ENCODE measurements at places on chromosomes 5 and 9.

DNA sequence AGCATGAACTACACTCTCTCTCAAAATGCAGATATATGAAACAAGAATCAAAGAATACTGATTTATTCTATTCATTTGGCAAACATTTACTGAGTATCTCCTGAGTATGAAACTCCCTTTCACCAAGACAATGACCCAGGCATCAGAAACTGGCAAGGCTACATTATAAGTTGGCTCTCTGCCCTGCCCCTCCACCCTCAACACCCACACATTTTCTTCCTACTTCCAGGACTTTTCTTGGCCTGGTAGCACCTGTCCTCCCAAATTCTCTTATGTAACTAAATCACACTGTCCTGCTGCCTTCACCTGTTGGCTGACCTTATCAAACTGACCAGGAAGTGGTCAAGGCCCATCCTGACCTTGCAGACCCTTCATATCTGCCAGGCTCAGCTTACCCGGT is 3.5 kb downstream of the RASEF start:
- DNase-seq = no peak

GRCh38 chr9:34590381-34591247 is 1.1 kb upstream of the CNTFR start:
- no peak for DNase-seq

DNA sequence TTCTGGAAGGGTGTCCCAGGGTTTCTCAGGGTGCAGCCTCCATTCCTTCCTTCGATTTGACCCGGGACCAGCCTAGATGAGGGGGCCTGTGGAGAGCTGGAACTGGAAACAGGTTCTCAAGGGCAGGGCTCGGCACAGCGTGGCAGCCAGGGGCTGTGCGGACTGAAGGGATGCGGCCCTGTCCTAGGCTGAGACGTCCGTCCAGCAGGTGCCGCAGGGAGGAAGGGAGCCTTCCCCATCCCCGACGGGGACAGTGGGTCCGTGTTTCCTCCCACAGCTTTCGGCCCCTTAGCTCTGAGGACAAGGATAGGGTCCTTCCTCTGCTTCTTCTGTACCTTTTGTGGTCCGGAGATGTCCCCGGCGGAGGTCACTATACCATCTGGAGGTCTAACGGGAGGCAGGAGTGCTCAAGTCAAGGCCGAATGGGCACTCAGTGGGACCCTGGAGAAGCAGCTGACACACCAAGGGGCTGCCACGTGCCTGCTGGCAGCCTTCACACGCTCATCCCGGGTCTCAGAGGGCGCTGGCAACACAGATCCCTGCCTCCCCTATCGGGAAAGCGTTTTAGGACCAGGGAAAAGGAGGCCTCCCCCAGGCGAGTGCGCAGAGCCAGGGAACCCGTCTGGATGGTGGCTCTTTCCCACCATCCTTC is 49.9 kb downstream of the USP20 start:
- no peak for DNase-seq

DNA sequence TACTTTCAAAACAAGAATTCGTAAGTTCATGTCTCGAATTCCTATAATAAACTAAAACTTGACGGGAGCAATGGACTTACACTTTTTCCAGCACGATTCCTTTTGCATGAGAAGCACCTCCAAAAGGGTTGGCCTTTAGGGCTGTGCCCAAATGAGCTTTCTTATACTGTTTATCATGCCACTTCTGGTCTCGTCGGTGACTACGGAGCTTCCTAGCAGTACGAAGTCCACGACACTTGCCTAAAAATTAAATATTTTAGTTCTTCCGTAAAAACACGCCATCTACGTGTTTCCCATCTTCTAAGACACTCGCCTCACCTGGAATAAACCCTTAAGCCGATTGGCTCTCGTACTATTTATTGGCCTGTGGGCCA is 554 bp downstream of the RPS23 start:
- no peak for DNase-seq

DNA sequence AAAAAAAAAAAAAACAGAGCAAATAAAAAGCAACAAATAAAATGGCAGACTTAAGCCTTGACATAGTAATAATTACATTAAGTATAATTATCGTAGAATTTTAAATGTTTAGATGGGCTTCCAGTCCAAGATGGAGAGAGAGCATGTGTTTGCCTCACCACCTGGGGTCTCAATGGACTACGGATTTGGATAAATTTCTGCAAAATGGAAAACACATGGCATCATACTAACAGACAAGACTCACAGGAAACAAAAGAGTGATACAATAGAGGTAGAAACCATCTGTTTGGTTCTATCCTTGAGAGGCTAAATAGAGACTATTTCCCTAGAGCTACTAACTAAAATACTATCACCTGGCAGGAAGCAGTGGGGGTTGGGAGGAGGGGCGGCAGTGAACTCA is 144.3 kb downstream of the MUSK start:
- no peak for DNase-seq

DNA sequence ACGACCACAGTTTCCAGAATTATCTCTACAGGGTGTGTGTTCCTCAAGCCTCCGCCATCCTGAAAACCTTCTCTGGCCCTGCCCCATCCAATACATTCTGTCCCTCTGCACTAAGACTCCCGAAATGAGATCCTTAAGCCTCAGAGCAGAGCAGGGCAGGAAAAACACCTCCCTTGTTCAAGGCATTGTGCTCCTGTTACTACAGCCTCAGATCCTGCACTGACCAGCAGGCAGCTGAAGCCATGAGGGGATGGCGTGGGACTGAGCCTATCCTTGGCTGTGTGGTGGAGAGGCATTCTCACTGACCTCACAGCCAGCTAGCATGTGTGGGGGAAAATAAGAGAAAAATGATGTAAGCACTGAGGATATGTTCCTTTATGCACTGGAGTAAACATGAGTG is 106.7 kb upstream of the PHYKPL start:
- no peak for DNase-seq

GRCh38 chr5:4740156-4740555 is 400.0 kb upstream of the ADAMTS16 start:
- no peak for DNase-seq

DNA sequence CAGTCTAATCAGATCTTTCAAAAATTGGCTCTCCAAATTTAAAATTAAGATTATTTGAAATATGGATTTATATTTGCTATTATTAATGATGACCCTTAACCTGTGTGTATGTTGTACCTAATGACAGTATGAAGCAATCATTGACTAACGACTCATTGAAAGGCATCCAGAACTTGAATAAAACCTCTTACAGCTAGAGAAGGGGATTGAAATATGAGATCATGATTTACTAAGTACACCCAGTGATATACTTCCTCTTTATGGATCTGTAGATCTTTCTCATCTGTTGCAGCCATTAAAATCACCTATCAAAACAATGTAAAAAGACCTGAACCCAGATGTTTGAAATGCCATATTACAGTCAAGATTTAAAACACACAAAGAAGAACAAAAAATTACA is 126.5 kb downstream of the RPS23 start:
- no peak for DNase-seq

- no peak for DNase-seq
These were observed 102.1 kb upstream of the RANBP3L start for GRCh38 chr5:36403632-36404311.

GRCh38 chr5:125160787-125161502 is 414.5 kb upstream of the ZNF608 start:
- no peak for DNase-seq

DNA sequence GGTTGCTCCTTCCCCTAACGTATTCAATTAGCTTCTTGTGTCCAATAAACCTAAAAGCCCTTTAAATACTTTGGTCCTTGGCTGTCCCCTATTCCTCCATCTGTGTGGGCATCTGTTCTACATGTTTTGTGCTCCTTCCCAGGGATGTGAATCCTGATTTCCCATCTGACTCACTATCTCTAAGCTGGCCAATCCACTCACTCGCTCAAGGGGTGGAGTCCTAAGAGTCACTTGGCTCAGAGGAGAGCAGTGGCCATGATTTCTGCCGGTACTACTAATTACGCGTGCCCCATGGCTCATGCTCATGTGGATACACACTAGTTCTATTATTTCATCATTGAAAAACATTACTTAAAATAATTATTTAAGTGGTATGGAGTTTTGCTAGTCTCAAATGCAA is 89.6 kb downstream of the TAF11L14 start:
- no peak for DNase-seq

DNA sequence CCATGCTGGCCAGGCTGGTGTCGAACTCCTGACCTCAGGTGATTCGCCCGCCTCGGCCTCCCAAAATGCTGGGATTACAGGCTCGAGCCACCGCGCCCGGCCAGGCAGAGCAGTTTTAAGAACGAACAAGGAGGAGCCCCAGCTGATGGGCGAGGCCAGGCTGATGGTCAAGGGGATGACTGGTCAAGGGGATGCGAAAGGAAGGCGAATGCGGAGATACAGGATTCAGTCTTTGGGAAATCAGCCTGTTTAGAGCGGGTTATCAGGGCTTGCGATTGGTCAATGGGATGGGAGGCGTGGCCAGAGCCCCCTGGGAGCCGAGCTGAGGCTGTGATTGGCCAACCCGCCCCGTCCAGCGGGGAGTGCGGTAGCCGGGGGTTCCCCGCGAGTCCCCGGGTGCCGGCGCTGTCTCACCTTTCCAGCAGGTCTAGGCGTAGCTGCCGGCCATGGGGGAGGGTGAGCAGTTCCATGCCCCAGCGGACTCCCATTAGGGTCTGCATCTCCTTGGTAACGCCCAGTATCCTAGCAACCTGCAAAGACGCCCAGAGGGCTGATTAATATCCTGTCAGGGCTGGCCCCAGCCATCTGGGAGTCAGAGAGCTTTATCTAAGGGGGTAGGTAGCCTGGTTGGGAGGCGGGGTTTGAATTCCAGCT is 7.5 kb upstream of the TOR2A start:
- DNase-seq = no peak

DNA sequence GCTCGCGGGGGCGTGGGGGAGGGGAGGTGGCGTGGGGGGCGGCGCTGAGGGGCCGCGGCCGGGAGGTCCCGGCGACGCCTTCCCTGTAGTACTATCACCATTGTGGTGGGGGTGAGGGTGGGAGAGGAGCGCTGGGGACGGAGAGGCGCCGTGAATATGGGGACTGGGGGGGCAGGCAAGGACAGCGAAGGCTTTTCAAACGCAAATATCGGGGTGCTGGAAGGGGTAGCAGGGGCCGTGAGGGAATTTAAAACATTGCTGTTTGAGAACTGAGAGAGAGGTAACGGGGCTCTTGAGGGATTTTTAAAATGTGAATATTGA is 427 bp downstream of the RBM27 start:
- DNase-seq = no peak

DNA sequence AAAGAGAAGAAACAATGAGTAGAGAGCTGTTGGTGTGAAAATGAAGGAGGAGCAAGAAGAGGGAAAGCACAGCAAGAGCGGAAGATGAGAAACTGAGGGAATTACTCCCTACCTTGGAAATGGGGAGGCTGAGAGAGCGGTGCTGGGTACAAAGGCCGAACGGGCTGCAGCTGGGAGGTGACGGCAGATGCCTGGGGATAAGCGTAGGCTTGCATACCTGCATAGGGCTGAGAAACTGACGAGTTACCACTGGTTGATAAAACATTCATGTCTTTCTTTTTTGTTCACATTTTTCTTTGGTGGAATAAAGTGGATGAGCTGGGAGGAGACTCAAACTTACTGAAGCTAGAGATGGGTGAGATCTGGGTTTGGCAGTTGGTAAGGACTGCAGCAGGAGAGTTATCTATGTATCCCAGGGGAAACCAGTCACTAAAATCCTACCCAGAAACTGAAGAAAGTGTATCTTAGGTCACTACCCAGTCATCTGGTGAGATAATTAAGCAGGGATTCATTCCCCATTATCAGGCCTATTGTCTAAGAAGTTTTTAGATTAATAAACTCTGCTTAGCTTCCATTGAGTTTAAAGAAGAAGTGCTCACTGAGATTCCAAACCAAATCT is 34.8 kb downstream of the FKBP15 start:
- no peak for DNase-seq

DNA sequence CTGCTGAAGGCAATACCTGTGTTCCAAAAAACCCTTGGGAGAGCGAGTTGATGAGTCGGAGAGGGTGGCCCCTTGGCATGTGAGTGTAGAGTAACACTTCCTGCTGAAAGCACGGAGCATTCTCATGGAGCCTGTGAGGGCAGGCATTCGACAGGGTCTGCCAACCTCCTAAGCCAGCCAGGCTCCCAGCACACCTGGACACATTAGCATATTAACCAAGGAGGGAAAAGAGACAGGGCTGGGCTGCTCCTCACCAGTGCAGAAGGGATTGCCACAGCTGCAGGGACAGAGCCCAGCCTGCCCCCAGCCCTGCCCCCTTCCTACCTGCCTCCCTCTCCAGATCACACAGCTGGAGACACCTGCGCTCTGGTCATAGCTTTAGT is 46.4 kb upstream of the SEMA4D start:
- DNase-seq = no peak

DNA sequence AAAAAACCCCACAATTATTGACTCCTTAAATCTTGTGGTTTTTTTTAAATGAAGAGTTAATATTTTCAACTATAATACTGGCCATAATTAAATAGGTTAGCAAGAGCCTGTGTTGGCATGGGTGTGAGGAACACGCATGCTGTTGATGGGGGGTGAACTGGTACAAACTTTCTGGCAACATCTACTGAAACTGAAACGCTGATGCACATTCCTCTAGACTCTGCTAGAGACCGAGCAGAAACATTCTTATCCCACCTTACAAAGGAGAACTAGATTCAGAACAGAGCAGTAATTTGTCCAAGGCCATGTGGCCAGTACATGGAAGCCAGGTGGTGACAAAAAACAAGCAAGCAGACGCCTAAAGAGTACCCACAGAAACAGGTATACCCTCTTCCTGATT is 2.4 kb downstream of the BICD2 start:
- DNase-seq = no peak

GRCh38 chr9:15531380-15531779 is 20.6 kb upstream of the PSIP1 start:
- no peak for DNase-seq

- DNase-seq = no peak
These were observed 5.9 kb downstream of the DMRTA1 start for GRCh38 chr9:22452415-22453010.

GRCh38 chr5:17443333-17444130 is 54.5 kb upstream of the TAF11L2 start:
- DNase-seq = no peak

DNA sequence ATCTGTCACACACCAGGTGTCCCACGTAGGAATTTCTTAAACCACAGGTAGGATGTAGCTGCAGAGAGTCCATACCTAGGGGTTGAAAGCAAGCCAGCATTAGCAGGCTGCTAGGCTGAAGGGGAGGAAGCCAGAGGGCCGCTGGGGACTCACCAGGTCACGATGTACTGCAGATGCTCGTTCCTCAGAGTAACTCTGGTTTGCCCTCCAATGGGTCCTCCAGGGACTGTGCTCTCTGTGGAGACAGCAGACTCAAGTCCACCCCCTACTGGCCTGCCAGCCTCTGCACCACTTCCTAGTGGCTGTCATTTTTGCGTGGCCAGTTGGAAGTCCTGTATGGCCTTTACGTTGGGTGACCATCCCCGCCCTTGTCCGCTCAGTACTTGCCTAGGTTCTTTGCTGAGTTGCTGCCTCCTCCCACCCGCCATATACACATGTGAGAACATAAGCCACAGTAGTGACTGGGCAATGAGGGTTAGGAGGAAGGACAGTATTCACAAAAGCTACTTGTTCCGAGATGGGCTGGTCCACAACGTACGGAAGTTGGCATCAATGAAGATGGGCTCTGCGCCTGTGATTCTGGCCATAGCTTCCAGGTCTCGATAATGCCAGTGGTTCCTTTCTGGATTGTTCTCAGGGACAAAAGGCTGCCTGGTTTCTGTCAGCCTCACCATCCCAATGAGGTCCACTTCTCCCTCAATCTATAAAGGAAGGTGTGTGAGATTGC is 4.1 kb downstream of the RPL7A start:
- DNase-seq = no peak

- DNase-seq = no peak
These were observed 4.0 kb downstream of the ANKRD55 start for GRCh38 chr5:56229111-56229510.

- no peak for DNase-seq
These were observed 29.2 kb downstream of the STOM start for GRCh38 chr9:121340676-121341392.

- no peak for DNase-seq
These were observed 238.8 kb downstream of the DMAC1 start for GRCh38 chr9:7560669-7561305.
